ENCODE measurements at places on chromosomes 1 and 21.

DNA sequence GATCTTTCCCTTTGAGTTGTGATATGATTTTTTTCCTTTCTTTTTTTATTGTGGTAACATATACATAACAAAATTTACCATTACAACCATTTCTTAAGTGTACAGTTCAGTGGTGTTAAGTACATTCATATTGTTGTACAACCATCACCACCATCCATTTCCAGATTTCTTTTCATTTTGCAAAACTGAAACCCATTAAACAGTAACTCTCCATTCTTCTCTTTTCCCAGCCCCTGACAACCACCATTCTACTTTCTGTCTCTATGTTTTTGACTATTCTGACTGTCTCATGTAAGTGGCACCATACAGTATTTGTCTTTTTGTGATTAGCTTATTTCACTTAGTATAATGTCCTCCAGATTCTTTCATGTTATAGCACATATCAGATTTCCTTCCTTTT is 30.3 kb downstream of the CEP350 start:
- DNase-seq: no peak

GRCh38 chr1:111630567-111630966 is 11.0 kb downstream of the RAP1A start:
- no peak for DNase-seq

GRCh38 chr1:33111965-33112364 is 31.0 kb downstream of the AZIN2 start:
- no peak for DNase-seq

DNA sequence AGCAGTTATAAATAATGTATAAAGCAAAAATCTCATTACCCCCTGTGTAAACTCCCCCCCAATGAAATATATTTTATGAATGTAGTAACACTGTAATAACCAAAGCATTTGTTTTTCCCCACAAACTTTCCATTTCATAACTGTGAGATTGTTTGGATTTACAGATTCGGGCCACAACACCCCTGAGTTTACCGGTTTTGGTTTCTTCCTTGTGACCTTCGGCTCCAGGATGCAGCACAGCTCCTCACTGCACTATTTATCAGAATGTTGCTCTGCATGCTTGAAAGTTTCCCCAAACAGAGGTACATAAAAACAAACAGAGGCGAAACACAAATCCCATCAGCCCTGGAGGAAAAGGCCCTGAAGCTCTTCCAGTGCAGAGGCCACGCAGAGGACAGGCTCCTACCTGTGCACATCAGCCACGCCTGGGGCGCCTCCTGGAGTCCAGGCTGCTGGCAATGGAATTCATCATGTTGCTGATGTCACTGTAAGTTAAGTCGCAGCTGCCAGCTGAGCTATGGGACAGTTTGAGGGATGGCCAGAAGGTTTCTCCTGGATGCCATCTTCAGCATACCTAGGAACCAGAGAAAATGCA is 122.0 kb downstream of the LMO4 start:
- no peak for DNase-seq

DNA sequence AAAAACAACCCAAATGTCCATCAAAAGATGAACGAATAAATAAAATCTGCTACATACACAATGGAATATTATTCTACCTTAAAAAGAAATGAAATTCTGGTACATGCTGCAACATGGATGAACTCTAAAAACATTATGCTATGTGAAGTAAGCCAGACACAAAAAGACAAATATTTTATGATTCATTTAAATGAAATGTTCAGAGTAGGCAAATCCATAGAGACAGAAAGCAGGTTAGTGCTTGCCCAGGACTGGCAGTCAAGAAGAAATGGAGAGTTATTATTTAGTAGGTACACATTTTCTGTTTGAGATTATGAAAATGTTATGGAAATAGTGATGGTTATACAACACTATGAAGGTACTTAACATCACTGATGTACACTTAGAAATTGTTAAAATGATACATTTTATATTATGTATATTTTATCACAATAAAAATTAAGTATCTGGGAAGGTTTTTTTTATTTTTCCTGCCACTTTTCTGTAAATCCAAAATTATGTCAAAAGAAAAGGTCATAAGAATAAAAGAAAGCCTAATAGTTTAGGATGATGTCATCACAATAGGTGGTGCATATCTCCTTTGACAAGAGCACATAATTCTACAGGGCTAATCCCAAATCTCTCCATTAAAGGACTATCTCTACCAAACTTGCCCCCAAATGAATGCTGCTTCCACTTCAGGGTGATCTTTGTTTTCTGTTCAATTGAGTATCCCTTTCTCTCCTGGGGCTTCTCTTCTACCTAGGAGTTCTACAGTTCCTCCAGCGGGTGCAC is 40.2 kb upstream of the FCER1A start:
- no peak for DNase-seq

DNA sequence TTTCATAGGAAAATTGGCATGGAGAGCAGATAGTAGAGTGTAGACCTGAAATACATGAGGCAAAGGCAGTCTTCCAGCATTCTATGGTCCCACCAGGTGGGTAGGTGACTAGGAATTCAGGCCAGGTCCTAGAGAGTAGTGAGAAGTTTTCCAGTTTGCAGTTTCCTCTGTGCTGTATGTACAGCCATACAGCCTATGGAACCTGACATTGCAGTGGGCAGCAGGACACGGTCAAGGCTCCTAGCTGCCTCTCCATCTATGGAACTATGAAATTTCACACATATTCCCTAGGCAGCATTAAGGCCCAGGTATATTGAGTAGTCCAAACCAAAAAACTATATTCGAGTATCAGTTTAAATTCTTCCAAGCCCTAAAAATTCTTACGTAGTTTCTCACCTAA is 16.3 kb downstream of the POGK start:
- no peak for DNase-seq

DNA sequence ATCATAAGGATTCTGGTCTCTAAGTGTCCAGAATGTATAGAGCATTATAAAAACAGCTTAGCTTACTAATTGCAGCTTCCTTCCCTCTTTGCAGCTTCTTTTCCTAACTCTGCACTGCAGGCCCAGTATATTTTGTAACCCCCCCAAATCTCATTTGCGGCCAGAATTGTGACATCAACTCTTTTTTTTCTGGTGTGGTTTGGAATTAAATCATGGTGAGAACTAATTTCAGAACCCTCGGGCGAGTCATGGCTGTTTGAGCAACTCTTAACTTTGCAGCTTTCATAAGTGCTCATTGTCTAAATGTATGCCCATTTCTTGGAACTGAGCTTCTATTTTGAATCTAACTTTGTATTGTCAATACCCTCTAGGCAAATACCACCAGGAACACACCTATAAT is 187.4 kb downstream of the CYYR1 start:
- no peak for DNase-seq

GRCh38 chr21:43031121-43031619 is 44.5 kb downstream of the CBS start:
- no peak for DNase-seq

GRCh38 chr1:187490266-187490665 is 661.5 kb downstream of the PLA2G4A start:
- no peak for DNase-seq

- DNase-seq: no peak
Observed at GRCh38 chr1:174818951-174819350, 180.8 kb upstream of the CACYBP start.

GRCh38 chr1:152517237-152517811 is 3.0 kb downstream of the CRCT1 start:
- DNase-seq: no peak

DNA sequence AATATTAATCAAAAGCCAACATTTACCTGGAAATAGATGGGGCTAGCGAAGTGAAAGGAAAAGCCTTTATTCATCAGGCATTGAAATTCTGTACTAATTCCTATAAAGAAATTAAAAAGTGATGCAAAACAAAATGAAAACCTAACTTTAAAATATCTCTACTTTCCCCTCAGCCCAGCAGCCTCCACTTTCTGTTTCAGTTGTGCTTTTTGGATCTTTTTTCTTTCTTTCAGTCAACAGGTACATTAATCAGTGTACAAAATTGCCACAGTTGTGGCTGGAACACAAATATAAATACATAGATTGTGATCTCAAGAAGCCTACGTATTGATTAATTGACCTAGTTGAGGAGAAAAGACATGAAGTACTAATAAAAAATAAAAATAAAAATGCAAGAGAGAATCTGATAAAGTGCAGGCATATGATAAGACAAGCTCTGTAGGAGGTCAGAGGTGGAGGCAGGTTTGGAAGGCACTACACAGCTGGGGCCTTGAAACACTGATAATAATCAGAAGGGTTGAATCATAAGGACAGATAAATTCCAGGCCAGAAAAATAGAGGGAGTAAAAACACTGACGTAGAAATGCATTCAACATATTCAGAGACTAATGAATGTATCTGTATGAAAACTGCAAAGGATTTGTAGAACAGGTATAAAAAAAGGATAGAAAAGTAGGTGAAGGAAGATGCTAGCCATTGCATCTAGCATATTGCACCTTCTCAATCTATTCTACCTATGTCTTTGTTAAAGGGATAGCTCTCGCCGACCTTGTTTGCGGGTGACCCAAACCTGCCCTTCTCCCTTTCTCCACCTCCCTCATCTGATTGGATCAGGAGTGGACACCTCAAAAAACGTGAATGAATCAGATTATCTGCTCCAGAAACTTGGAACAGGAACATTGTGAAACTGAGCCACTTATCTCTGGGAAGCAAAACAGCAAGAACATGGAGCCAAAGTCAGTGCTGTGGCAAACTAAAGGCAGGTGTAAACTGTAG is 607.8 kb upstream of the ADGRL2 start:
- no peak for DNase-seq

GRCh38 chr1:113940365-113941244 is 11.5 kb downstream of the HIPK1 start:
- DNase-seq: no peak

DNA sequence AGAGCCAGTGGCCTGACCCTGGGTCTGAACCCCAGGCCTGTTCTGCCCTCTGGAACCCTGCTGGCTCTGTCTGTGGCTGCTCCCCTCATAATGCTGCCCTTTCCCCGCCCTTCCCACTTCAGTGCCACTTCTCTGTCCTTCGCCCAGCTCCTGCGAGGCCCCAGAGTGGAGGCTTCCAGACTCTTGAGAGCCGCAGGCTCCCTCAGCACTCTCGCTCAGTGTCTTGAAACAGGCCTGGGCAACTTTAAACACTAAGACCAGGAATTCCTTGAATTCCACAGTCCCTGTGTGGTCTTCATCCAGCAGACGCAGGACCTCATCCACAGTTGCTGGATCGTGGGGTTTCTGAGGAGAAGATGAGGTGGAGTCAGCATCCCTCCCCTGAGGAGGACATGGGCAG is 3.5 kb downstream of the CRNN start:
- no peak for DNase-seq

- no peak for DNase-seq
Observed at GRCh38 chr1:155083865-155084721, 5.5 kb downstream of the EFNA3 start.

DNA sequence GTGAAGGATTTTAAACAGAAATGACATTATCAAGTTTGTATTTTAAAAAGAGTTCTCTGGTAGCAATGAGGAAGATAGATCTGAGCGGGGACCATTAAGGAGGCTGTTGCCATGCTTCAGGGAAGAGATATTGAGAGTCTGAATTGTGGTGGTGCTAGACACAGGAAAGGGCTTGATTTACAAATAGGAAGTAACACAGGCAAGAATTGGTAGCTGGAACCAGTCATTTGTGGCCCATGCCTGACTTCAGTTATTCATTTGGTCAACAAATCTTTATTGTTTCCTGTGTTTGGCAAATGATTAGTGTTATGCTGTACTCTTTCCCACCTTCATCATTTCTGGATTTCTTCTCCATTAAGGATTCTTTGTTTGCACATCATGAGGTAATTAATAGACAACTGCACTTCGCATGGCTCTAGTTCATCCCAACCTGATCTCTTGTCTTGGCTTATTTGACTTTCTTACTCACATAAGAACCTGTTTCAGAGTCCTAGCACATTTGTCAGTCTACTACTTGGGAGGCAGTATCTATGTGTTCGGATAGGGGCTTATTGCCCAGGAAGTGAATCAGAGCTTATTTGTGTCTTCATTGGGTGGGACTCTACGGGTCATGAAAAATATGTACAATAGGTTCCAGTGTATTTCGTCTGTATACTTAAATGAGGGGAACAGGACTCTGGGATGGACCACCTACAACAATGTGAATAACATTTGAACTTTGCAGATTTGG is 32.3 kb downstream of the EEIG2 start:
- DNase-seq: no peak
